Stomach (tissue), 19 donors: ENCODE measurements at places on chromosomes 2 and 18. TPM values are rescaled to one million over a fixed set of nuclear protein-coding genes. Genes with fewer than 3 reads are reported as not detected.
A peak's percentile ranks its signal among the peaks of the same experiment; 100 is the strongest.

DNA sequence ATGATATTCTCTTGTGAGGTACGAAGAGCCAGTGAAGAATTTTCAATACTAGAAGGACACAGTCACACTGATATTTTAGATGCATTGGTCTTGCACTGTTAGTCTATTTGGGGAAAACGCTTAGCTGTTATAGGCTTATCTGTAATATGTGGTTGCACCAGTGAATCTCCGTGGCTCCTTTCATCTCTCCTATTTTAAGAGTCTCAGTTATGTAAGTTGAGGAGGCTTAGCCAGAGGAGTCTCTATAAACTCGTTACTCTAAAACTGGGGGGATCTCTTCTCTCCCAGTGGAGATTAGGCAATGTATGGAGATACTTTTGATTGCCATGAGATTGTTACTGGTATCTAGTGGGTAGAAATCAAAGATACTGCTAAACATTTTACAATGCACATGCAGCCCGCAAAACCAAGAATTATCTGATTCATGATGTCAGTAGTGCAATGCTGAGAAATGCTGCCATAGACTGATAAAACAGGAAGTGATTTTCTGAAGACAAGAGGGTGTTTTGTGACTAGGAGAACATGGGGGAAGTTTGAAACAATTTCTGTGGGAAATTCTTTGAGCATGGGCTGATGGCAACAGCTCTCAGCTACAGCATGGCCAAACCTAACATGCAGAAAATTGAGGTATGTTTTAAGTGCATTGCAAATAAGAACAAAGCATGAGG, 339.1 kb downstream of the SOX11 start:
- DNase-seq: no peak

DNA sequence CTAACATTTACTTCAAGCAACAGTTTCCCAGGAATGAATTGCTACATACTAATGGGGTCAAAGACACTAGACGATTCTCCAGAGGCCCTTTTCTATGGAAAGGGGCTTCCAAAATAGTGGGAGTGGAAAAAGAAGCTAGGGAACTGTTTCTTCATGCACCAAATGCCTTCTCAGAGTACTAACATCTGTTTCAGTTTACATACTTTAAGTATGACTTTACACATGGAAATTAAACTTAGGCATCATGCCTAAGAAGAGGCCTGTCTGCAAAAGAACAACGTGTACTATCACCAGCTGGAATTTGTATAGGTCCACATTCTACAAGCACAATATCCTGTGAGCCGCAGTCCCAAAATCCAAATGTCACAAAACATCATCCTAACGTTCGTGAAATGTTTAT, 29.4 kb upstream of the WDR75 start:
- DNase-seq: peak; percentile 88

Gene SOWAHC
- 7.6 TPM for polyA plus RNA-seq

- peak; percentile 62 for DNase-seq
These were observed 10.3 kb upstream of the ATOH8 start for GRCh38 chr2:85743304-85743978.

DNA sequence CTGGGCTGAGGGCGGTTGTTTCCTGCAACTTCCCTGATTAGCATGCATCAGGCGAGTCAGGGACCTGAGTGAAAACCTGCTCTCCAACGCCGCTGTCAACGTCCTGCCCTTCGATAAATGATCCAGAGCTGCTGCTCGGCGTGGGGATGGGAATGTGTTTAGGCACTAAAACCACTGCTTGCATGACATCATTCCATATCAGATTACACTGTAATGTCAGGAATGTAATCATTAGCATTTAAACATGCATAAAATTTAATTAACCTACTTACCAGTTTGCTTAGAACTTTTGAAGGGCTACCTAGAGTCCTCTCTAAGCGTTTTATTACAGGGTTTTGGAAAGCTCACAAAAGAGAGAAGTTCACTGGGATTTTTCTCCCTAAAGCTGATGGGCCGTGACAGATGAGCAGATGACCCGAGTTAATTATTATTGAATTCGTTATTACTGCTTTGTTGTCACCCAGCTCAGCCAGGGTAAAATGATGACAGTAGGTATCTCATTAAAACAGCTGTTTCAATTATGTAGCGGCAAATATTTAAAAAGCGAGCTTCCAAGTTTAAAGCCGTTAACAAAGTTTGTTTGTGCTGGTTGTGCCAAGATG, 685.6 kb upstream of the SALL3 start:
- DNase-seq: peak; percentile 23

Gene RFTN2
- 2.7 TPM for polyA plus RNA-seq

Gene VIL1
- 0.38 TPM for polyA plus RNA-seq

DNA sequence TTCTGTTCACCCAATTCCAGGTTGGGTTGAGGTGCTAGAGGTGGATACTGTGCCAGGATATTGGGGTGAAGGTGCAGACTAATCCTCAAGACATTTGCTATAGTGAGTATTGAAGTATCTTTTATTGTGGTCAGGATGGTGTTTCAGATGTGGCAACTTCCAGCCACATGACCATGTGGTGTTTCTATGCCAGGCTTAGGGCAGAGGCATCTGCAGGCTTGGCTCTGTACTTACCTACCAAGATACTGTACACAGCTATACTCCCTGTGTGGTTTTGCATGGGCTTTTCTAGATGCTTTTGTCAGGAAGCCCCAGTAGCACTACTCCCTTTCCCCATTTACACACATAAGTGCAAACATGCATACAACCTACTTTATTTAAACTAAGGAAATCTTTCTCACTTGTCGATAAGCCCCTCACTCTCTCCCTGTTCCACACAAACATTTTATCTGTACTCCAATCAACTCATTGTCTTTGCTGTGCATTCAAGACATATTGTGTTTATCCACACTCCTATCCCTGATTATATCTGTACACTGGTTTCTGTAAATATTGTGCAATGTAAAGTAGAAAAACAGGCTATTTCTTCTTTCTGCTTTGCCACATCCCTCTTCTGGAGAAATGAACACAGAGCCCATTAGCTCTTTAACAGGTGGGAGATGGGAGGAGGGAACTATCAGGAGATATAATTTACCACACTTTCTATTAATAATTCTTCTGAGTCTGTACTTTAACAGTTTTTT, 12.3 kb downstream of the ARL6IP6 start:
- peak; percentile 10 for DNase-seq

GRCh38 chr2:177547772-177548171, 155.2 kb downstream of the AGPS start:
- DNase-seq: no peak

Gene DDX18
- 16.5 TPM for polyA plus RNA-seq

- no peak for DNase-seq
These were observed 116.7 kb downstream of the PTRHD1 start for GRCh38 chr2:24676493-24676892.

Gene RMC1
- polyA plus RNA-seq: 41.2 TPM

- no peak for DNase-seq
These were observed 570.1 kb upstream of the SYT4 start for GRCh38 chr18:43847164-43848091.

- DNase-seq: no peak
These were observed 49.1 kb downstream of the CYP1B1 start for GRCh38 chr2:38026846-38027245.

GRCh38 chr2:130827502-130828251, 9.0 kb upstream of the ARHGEF4 start:
- no peak for DNase-seq

GRCh38 chr2:15038366-15039364, 406.1 kb downstream of the LRATD1 start:
- no peak for DNase-seq

GRCh38 chr2:112884869-112885505, 26.0 kb upstream of the IL37 start:
- DNase-seq: peak; percentile 79

GRCh38 chr2:129895061-129895460, 84.4 kb upstream of the RAB6C start:
- peak; percentile 17 for DNase-seq

- no peak for DNase-seq
These were observed 400.2 kb upstream of the SPHKAP start for GRCh38 chr2:228581731-228582130.

- DNase-seq: no peak
These were observed 69.8 kb upstream of the SCN7A start for GRCh38 chr2:166563894-166564293.

GRCh38 chr2:147164563-147164962, 680.3 kb upstream of the ACVR2A start:
- no peak for DNase-seq

Gene PPP1R7
- polyA plus RNA-seq: 61.2 TPM

GRCh38 chr2:237577458-237577857, 11.1 kb downstream of the PRLH start:
- no peak for DNase-seq

- no peak for DNase-seq
These were observed 22.2 kb downstream of the SKA1 start for GRCh38 chr18:50397023-50397422.

GRCh38 chr18:34483198-34483597, 226.9 kb upstream of the DTNA start:
- DNase-seq: no peak

DNA sequence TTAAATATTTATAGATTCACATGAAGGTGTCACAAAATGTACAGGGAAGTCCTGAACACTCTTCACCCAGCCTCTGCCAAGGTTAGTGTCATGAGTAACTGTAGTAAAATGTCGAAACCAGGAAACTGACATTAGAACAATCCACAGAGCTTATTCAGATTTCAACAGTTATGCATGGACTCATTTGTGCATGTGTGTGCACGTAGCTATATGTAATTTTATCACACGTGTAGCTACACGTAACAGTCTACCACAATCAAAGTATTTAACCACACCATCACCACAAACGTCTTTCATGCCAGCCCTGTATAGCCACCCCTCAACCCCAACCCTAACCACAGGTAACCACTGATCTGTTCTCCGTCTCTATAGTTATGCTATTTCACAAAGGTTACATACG, 211.7 kb upstream of the REV1 start:
- no peak for DNase-seq

GRCh38 chr2:107592280-107592624, 234.4 kb upstream of the RGPD4 start:
- DNase-seq: no peak

Gene COL3A1
- 108 TPM for polyA plus RNA-seq

DNA sequence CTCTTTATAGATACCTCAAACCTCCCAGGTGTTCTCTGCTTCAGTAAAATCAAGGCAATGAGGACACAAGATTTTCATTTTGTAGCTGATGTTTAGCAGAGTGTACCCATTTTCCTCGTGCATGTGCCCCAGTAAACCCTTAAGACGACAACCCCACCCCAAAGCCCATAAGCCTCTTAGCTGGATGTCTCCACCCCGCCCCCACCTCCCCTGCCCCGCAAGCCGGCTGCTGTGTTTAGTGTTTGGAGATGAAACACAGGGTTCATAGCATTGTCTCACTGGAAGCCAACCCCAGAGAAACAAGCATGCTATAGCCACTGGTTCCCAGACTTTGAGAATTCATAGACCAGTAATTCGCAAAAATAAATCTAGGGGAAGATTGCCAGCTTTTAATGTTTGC, 5.8 kb upstream of the SAG start:
- no peak for DNase-seq

Gene TNP1
- not detected for polyA plus RNA-seq

DNA sequence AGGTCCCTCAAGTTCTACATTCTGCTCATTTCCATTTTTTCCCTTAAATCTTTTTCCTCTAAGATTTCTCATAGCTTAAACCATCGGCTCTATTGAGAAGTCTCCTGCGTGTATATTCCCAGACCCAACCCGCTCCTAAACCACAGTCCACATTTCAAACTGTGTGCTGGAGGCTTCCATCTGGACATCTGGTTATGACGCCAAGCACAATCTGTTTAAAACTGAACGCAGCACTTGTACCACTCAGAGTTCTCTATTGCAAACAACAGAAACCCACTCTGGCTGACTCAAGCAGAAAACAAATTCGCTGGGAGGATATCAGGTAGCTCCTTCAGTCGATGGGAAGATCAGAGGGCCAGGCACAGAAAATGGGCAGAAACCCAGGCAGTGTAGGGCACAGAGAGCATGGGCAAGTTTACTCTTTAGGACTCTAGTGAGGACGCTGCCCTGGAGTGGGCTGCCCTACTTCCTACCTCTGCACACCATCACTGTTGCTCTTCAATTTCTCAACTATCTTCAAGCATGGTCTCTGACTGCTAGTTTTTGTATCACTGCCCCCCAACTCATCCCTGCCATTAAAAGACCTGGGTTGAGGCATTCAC, 5.6 kb upstream of the EML4 start:
- DNase-seq: peak; percentile 52

Gene ATP6V1C2
- 6.9 TPM for polyA plus RNA-seq

- DNase-seq: peak; percentile 56
These were observed 21.7 kb downstream of the BCL11A start for GRCh38 chr2:60531701-60532133.

- DNase-seq: no peak
These were observed 1.8 kb downstream of the PRKCE start for GRCh38 chr2:45653122-45653913.

Gene MROH2A
- polyA plus RNA-seq: 1.4 TPM

GRCh38 chr2:27752551-27753237, 18.8 kb upstream of the MRPL33 start:
- DNase-seq: peak; percentile 93

DNA sequence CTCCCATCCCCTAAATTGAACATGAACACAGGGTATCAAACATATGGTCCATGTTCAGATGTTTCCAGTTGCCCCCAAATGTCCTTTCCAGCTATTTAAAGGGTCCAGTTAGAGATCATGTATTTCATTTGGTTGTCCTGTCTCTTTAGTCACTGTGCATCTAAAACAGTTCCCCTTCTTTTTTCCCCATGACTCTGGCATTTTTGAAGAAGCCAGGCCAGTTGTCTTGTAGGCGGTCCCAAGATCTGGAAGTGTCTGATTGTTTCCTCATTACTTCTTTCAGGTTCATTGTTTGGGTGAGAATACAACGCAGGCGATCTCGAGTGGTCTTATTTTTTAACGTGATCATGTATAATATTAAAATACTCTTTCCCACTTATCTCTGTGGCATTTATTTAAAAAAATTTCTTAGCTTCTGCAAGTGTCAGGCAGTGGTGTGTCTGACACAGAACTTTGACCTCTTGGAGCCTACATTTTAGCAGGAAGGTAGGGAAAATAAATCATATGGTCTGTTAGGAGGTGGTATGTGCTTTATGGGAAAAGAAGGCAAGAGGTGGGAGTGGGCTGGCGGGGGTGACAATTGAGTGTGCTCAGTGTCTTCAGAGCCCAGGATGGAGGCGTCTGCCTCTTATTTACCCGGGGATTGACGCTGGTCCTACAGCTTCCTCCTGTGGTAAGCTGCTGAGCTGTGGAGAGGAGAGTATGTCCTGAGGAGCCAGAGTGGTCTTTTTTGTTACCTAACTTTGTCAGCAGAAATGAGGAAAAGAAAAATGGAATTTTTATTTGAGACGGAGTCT, 8.1 kb downstream of the RAB31 start:
- no peak for DNase-seq

Gene TMEM247
- not detected for polyA plus RNA-seq

DNA sequence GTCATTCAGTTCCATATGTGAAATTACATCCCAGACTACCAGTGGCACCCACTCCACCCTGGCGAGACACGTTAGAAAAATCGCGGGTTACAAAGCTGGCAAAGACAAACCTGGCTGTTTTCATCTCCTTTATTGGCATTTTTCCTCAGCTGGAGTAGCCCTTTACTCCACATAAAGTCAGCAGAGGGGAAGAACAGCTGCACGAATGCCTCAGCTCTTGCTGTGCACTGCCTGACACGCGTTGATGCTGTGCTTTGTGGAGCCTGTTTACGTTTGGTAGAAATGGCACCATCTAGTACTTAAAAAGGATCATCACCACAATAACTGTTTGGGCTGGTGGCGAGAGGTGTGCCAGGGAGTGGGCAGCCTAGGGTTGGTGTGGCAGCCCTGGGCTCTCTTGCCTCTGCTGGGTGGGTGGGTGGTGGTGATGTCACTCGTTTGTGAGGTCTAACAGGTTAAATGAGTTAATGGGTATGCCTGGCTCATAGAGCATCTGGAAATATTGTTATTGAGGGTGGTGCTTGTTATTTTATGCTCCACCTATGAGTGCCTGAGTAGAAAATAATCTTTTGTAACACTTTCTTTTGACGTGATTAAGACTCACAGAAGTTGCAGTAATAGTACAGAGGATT, 16.4 kb downstream of the FARP2 start:
- no peak for DNase-seq
